ENCODE measurements at places on chromosomes 1 and 21.

DNA sequence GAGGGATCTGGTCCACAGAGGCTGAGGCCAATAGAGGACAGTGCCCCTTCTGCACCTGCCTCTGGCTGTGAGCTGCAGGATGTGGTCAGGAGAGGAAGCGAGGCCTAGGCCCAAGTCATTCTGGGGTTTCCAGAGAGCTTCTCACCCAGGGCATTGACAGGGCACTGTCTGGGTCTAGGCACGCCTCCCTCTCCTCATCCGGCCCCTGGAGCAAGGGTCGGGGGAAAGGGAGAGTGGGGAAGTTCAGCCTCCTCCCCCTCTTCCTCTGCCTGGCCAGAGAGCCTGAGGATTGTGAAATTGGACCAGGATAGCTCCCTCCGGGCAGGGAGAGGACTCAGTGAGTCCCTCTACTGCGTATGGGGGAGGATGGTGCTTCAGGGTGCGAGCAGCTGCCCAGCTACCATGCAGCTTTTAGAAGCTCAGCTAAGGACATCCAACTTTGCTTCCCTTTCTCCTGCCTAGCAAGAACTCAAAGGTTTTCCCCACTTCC, 6.3 kb upstream of the INAVA start:
- DNase-seq: no peak

DNA sequence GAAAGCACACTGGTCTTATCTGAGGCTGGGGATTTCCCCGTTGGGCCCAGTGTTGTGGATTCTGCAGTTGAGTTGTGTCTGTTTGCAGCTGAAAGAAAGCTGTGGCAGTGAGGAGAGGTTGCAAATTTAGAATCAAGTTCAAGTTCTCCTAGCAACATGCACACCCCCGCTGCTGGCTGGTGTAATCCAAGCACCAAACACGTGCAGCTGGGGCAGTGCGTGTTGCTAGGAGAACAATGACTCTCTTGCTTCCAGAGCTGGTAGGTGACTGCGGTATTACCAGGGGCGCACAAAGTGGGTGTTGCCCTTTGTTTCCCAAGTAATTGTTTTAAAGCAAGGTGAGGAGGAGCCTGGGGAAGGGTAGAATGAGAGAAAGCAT, 91.5 kb downstream of the IER5 start:
- peak; percentile 75 for DNase-seq

DNA sequence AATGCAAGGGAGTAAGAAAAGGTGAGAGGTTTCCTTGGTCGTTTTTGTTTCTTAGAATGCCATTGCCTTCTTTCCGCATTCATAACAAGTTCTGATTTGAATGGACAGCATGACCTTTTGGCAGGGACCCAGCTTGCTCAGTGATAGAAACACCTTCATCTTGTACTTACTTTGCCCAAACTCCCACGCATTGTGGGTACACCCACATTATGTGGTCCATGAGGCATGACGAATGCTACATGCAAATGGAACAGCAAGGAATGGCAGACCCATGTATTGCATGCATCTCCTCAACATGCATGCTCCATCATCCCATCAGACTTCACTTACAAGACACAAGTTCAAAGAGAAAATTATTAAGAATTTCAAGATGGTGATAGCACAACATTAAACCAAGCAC, 102.8 kb downstream of the CDC7 start:
- DNase-seq: no peak

GRCh38 chr1:36956570-36956969, 77.7 kb downstream of the GRIK3 start:
- DNase-seq: no peak

DNA sequence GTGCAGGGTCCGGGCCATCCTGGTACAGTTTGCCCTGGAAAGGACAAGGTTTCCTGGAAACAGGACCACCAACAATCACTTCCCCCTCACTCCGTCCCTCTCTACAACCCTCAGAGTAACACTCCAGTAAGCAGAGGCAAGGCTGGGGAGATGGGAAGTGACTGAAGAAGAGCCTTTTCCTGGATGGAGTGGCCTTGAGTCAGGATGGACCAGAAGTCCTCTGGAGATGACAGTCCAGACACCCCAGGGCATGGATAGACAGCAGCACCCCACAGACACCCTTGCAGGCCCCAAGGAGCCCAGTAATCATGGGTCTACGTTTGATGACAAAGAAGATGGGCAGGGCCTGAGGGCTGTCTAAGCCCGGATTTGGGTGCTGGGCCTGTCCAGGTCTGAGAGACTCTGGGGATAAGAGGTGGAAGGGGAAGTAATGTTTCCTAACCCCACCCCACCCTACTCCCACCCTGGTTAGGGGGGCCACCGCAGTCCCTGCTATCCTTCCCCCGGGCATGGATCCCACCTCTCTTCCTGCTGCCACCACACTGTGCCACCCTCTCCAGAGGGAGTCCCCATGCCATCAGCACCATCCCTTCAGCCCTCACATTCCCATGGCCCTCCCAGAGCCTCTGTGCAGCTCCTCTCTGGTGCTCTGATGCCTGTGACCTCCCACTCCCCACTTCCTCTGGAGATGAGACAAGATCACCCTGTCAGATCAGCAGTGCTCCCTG, 7.2 kb upstream of the S100A8 start:
- no peak for DNase-seq

DNA sequence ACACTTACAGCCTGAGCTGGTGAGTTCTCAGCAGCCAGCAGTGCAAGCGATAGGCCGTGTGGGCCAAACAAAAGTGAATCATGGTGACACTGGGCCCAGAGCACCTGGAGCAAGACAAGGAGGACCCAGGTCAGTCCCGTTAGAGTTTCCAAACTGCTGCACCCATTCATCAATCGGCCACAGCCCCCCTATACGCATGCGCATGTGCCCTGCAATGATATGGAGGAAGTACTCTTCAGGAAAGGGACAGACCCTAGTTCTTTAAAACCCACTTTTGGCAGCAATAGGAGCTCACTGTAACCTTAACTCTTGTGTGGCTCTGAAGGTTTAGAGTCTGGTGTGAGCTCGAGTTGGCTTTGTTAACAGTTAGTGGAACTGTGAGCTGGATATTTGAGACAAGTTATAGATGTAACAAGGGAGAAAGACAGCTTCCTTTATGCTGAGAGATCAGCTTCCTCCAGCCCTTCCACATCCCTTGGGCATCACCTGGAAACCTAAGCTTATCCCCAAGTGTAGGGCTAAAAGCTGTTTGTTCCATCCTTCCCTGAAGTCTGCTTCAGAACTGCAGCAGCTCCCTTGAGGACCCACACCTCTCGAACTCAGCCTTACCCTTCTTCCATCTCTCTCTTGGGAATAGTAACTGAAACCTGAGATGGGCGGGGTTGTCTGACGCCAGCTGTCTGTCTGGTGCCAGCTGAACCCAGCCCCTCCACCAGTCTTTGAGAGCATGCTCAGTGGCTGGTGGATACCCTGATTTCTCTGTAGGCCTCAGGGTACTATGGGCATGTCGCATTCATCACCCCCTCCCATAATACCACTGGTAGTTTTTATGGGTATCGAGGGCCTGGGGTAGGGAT, 17.7 kb downstream of the NMNAT1 start:
- DNase-seq: peak; percentile 22

GRCh38 chr1:154767315-154768240, 102.5 kb downstream of the KCNN3 start:
- no peak for DNase-seq

- DNase-seq: no peak
Measured at GRCh38 chr1:209238356-209238755, 345.2 kb upstream of the CAMK1G start.

DNA sequence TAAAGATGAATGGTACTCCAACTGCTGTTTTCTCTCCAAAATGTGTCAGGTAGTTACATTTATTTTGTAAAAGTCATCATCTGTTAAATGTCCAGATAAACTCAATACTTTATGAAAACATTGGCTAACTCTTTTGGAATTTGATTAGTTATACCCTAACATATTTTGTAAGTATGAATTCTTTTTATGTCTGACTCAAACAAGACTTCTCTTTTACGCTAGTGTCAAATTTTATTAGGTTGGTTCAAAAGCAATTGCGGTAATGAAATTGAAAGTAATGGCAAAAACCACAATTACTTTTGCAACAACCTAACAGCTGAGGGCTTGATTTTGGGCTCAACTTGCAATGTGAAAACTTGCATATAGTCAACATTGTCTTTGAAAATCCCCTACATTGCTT, 41.0 kb upstream of the USP25 start:
- DNase-seq: no peak

Data from NCI-H748 treated with DMSO at 0.1 percent for 48 hours (cell line).